Stimulated activated CD8-positive, alpha-beta memory T cell treated with anti-CD3 and anti-CD28 coated beads, Interleukin-7, amount 100 ng/mL, for 1 hour (primary cell): ENCODE measurements at places on chromosomes 7 and 10.

- DNase-seq = no peak
These were observed 32.3 kb downstream of the RAB18 start for GRCh38 chr10:27536437-27536836.

DNA sequence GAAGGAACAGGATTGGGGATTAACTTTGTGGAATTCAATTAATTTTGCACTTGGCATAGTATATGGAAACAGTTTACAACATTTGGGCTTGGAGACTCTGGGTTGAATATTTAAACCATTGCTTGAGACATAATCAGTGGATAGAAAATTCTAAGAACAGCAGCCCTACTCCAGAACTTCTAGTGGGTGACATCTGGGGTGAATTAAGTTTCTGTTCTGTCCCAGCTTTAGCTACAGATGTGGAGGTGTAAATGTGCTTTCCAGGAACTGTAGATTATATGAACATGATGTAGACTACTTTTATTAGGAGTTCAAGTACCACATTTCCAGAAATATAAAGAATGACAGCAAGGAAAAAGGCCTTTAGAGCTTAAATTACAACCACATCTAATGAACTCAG, 51.9 kb upstream of the SKAP2 start:
- no peak for DNase-seq

DNA sequence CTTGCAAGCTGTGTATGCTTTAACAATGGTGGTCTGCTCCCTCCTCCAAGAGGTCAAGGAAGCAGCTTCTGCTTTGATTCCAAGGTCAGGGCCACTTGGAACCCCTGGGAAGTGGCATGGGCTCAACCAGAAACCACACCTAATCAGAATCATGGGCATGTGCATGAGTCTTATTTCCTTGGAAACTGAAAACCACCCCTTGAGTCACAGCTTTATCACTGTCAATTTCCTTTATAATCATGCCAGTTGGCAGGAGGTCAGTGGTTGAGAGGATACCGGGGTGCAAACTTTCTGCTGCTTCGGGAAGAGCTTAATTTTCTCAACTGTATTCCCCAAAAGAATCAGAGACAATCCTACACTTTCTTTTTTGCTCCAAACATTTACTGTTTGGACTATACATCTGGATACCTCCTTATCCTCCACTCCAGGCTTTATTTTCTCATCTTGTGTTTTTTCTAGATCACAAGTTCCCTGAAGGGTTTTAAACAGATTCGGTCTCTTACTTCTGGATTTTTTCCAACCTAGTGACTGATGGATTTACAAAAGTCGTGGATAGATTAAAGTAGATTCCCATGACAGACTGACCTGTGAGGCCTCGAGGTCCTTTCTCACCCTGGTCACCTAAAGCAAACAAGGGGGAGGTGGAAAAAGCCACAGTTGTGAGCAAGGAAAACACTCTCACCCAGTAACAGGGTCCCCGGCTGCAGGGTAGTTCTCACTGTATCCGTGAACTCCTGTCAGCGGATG, 36.0 kb downstream of the COL17A1 start:
- no peak for DNase-seq

- DNase-seq = no peak
These were observed 108.3 kb downstream of the MAPK8 start for GRCh38 chr10:48414778-48415177.

DNA sequence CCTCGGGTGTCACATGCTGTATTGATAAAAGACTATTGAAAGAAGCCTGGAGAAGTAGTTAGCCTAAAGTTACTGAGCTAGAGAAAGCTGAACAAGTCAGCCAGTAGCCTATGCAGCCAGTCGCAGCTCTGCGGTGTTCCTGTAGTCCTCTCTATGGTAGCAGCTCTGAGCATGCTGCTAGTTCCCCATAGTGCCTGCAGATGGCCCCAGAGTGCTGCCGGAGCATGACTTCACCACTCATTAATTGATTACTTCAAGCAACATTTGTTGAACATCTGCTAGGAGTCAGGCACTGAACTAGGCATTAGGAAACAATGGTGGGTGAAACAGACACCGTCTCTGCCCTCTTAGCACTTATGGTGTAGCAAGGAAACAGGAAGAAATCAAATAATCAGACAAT, 422.7 kb downstream of the SORCS3 start:
- DNase-seq = no peak

GRCh38 chr7:977326-978048, 2.1 kb upstream of the COX19 start:
- no peak for DNase-seq

DNA sequence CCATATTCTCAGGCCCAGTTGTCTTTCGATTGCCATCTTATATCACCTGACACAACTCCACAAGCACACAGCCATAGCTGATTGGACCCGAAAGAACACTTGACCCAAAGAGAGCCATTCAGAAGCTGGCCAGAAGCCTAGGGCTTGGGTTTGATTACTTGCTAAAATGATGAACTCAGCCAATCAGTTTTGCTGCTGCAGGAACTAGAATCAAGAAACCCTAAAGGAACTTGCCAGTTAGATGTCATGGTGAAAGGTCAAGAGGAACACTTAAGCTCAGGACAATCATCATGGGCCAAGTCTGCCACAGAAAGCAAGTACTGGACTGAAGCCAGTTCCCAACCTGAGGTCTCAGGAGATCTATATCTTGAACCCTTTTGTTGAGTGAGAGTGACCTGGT, 150.0 kb downstream of the SGMS1 start:
- DNase-seq = no peak

DNA sequence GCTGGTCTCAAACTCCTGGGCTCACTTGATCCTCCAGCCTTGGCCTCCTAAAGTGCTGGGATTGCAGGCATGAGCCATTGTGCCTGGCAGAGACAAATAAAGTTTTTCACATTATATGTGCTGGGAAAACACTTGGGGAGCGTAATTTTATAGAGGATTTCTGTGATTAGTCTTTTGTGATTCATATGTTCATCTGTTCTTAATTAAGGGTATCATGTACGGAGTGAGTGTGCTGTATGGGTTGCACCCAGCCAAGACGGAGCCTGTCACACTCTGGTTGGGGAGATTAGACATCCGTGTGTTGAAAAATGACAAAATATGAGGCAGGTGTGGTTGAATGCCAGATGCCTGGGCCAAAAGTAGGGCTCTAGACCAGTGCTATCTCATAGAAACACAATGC, 10.3 kb downstream of the ADRB1 start:
- no peak for DNase-seq

DNA sequence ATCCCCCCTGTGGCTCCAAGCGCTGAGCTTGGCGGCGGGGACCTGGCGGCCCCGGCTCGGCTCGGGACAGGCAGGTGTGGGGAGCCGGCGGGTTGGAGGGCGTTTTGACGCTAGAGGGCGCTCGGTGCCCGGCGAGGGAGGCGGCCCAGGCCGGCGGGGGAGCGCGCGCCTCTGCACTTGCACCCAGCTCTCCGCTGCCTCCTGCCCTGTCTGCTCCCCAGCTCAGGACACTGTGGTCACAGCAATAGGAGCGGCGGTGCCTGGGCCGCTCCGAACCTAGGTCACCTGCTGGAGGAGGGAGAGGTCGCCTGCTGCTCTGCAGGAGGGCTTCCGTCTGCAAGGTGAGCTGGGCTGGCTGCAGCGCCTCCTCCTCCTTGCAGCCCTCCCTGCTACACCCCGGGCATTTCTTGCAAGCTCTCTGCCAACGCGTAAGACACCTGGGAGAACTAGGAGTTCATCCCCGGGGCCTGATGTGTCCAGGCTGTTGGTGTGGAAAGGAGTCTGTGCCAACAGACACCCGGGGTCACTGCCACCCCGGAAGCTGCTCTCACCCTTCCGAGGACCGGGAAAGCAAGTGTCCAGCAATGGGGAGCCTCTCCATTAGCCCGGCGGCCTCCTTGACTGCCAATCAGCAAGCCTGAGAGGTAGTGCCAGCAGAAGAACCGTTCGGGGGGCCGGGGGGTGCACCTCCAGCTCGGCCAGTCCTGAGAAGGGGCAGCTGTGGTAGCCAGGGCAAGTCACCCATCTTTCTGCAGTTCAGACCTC, 620.4 kb downstream of the GALNT17 start:
- no peak for DNase-seq

- no peak for DNase-seq
These were observed 14.5 kb downstream of the PALD1 start for GRCh38 chr10:70492786-70493659.

DNA sequence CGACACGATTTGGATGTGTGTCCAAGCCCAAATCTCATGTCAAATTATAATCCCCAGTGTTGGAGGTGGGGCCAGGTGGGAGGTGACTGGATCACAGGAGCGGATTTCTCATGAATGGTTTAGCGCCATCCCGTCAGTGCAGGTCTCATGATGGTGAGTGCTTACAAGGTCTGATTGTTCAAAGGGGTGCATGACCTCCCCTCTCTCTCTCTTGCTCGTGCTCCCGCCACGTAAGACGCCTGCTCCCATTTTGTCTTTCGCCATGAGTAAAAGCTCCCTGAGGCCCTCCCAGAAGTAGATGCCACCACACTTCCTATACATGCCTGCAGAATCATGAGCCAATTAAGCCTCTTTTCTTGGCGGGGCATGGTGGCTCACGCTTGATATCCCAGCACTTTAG, 71.5 kb upstream of the NANOS1 start:
- DNase-seq = no peak
